ENCODE measurements at places on chromosomes 4 and X.

DNA sequence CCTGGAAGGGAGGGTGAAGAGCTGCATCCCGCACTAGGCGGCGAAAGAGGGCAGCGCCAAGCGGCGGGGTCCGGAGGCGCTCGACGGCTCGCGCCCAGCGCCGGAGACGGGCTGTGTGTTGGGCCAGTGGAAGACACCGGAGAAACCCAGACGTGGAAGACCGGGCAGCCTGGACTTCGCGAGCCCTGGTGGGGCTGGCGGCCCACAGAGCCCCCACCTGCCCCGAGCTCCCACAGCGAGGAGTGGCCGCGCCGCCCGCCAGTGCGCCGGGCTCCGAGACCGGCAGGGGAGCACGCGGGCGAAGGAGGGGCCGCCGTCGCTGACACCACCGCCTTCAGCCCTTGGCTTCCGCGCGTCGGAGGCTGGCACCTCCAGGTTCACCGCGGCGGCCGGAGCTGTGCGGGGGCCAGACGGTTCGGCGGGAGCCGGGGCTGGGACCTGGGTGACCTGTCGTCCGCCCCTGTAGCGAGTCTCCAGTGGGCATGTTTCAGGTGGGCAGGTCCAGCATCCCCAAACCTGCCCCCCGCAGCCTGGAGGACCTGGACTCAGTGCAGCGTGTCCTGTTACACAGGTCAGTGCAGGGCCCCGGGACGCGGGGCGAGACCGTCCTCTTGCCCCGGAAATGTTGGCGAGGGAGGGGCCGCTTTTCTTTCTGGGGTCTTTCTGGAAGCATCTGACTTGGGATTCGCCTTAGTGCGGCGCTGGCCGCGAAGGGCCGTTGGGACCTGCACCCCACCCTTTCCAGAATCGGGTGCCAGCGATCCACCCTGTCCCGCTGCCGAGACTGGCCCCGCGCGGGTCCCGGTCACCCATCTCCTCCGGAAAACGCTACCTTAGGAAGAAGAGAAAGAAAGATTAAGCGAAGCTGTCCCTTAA is 9.6 kb upstream of the INTU start:
- no peak for DNase-seq

GRCh38 chr4:149306537-149306936 is 509.1 kb downstream of the IQCM start:
- DNase-seq = no peak

GRCh38 chr4:48746608-48747362 is 33.3 kb downstream of the FRYL start:
- no peak for DNase-seq

- no peak for DNase-seq
These were observed 186.3 kb downstream of the NWD2 start for GRCh38 chr4:37430718-37431416.

GRCh38 chr4:143406523-143406922 is 69.8 kb downstream of the GAB1 start:
- no peak for DNase-seq

DNA sequence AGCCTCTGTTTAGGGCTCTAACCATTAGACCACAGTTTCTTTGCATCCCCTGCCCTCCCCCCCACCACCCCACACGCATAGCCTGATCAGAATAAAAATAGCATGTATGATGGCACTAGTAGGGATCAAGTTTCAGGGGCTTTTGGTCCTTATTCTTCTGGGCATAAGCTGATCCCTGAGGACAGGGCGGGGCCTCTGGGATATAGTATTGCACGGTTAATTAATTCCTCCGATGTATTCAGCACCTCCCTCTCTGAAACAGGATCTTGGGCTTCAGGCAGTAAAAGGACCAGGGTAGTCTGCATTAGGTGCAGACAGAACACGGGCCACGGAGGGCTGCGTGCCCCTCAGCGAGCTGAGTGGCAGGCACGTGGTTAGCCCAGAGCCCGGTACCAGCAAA is 57.1 kb downstream of the ELF4 start:
- DNase-seq = no peak

Measured in C1 segment of cervical spinal cord (tissue), 14 donors.